Fibroblast of skin of back (primary cell): ENCODE measurements at places on chromosomes 7 and 10.

DNA sequence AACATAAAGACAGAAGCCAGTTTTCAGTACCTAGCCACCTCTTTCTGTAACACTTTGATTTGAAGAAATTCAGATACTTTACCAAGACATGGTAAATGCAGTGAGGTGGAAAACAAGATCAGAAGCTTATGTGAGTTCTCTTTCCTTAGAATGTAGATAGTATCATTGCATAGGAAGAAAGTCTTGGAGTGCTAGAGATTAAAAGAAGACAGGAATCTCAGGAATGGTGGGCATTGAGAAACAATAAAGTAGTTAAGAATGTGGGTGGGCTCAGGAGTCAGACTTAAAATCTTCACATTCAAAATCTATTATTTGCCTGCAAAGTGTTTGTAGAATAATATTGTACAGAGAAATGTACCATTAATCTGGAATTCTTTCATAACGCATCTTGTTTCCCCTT lies 58.9 kb downstream of the POLL start:
- peak; percentile 10 for DNase-seq

DNA sequence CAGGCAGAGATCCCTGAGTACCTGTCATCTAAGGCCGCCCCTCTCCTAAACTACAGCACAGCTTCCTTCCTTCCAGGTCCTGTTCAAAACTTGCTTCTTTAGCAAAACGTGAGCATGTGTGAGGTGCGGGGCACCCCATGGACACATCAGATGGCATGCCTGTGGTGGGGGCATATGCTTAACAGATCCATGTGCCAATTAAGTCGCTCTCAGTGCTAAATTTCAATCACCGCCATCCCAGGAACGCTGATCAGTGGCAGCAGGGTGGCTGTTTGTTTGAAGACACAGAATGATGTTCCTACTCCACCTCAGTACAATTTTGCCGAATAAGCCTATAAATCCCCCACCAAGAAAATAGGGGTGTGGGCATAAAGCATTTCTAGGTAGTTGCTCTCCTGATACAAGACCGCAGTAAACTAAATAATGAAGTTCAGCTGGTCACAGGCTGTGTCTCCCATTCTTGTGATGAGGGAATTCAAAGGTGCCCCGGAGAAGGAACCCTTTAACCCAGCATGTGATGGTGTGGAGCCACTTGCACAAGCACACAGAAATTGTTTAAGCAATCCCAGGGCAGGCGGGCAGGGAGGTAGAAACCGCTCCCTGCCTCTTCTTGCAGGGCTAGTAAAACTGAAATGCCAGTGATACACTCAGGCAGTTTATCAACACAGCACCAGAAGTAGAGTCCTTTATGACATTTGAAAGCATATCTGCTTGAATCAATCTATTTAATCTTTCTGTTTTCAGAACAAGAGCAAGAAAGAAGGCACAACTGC lies 205.7 kb downstream of the SORCS1 start:
- DNase-seq = no peak

DNA sequence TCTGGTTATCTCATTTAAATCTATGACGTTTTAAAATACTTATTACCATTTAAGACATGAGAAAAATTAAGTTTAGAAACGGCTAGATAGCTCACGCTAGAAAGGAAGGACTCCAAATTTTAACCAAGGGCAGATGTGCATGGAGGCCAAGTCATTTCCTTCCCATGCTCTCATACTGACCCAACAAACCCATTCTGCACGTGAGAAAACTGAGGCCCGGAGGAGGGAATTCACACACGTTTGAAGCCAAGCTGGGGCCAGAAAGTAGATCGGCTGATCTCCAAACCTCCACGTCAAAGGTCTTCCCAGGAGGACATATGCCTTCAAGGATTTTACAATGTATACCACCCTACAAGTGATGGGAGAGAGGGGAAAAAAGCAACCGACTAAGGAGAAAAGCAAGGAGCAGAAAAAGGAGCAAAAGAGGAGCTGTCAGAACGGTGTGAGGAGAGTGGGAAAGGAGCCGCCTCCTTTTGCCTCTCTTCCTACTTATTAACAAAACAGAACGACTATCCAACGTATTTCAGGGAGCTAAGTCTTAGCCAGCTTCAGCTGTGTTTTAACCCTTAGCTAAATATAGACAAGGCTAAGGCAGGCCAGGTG lies 645 bp upstream of the SIRT1 start:
- DNase-seq = peak; percentile 30

DNA sequence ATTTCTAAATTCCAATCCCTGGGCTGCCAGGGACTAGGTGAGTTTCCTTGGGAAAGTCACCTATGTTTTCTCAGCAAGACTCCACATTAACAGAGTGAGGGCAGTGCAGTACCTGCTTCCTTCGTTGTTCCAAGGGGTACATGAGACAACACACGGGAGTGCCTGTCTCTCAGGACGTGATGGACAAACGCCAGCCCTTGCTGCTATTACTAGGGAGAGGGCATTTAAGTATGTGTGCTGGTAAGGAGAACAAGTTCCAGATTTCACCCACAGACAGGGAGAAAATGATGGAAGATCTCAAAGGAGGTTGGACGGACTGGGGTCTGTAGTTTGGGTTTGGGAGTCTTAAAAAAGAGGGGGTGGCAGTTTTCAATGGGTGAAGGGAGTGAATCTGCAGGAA lies 195.7 kb downstream of the HERPUD2 start:
- no peak for DNase-seq

- peak; percentile 36 for DNase-seq
These were observed 432 bp downstream of the TMEM248 start for GRCh38 chr7:66921396-66921917.

DNA sequence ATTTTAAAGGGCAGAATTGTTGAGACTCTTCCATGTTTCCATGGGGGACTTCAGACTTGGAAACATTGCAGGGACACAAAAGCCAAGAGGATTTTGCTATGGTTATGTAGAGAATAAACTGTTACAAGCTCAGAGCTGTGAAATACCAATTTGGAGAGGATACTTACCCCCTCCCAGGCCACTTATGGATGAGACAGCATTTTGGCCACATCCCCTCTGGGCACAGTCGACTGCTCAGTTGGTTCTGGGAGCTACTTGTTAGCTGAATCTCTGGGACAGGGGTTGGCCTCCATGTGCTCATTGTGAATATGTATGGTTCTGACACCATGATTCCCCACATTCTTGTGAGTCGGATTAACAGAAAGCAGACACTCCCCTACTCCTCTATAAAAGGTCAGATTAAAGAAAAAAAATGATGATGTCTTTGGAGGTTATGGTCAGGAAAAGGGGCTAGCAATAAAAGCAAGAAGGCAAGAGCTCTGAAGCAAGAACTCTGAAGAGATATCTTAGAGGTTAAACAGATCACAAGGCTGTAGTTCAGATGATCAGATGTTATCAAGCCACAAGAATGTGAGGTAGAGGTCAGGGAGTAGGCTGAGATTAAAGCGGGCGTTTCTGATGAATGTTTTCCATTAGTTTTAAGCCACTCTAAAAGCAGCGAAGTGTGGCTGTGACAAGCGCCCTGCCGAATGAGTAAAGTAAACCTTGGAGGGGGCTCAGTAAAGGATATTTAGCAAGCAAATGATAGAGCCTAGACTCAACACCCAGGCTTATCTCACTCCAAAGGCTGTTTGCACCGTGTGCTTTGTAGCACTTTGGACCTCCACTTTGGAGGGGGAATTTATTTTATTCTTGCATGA lies 17.2 kb downstream of the STAMBPL1 start:
- no peak for DNase-seq

DNA sequence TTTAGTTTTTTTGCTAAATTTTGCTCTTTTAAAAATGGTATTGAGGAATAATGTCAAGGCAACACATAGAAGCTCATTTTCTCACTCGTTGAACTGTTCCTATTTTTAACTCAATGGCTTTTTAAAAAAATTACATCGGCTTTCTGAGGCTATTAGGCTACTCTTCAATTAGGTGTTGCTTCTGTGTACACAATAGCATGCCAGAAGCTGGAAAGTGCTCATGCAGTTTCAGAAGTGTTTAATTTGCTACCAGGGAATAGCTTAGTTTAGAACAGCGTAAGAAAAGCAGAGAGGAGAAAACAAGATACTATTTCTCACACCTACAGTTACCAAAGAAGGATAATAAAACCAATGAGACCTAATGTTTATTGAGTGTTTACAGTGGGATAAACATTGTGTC lies 157.4 kb downstream of the NXPH1 start:
- no peak for DNase-seq

- DNase-seq = peak; percentile 44
These were observed 2.7 kb downstream of the ZNF503 start for GRCh38 chr10:75398692-75399460.

DNA sequence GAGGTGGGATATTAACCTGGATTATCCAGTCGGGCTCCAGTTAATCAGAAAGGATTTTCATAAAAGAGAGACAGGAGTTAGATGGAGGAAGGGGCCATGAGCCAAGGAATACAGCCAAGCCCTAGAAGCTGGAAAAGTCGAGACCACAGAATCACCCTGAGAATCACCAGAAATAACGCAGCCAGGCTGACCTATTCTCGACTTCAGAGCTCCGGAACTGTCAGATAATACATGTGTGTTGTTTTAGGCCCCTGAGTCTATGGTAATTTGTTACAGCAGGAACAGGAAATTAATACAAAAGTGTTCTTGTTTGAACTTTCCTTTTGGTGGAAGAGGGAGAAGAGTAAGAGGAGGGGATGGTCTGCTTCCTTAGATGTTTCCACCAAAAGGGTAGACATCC lies 208.1 kb downstream of the JCAD start:
- DNase-seq = no peak

DNA sequence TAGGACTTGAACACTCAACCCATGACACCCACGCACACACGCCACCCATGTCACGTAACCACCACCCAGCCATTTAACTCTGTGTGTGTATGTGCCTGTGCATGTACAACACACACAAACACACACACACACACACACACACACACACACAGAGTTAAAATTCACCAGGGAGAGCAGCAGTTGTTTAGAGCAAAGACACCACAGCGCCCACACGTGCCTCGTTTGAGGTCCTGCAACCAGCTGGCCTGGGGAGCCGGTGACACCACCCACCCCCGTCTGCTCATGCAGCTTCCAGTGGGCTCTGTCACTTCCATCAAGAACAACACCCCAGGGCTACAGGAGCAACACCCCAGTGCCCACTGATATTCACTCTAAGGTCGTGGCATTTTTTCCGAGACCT lies 97.4 kb downstream of the ELFN1 start:
- DNase-seq = peak; percentile 9

GRCh38 chr7:45219130-45219529 lies 61.5 kb downstream of the RAMP3 start:
- DNase-seq = no peak

GRCh38 chr10:123622381-123622780 lies 43.8 kb upstream of the GPR26 start:
- DNase-seq = peak; percentile 7

DNA sequence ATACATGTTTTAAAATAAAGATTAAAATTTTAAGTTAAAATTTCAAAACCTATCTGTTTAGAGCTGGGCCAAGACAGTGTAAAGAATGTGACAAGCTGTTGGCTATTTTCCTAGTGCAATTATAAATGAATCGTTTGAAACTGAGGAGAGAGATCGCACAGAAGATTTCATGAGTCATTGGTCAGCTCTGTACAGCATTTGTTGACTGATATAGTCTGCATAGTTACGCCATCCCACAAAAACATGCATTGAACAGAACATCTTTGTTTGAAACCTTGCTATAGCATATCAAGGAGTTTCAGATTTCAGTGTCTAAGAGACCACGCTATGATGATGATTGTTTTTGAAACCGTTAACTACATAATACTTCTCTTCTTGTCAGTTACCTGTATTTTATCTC lies 1.3 kb upstream of the C10orf67 start:
- DNase-seq = peak; percentile 77

DNA sequence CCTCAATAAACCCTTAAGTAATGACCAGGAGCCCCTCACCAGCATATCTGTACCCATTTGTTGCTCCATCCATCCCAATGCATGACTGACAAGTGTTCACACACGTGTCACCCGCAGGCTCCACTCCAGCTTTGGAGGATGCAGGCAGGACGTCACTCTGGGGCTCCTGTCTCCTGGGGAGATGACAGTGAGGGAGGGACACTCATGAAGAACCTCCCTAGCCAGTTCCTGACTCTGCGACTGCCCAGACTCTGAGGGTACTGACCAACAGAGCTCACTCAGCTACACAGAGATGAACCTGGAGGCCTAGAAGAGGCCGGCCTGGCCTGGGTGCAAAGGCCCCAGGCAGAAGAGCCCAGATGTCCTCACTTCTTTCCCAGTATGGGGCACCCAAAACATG lies 135.1 kb upstream of the RET start:
- DNase-seq = no peak

DNA sequence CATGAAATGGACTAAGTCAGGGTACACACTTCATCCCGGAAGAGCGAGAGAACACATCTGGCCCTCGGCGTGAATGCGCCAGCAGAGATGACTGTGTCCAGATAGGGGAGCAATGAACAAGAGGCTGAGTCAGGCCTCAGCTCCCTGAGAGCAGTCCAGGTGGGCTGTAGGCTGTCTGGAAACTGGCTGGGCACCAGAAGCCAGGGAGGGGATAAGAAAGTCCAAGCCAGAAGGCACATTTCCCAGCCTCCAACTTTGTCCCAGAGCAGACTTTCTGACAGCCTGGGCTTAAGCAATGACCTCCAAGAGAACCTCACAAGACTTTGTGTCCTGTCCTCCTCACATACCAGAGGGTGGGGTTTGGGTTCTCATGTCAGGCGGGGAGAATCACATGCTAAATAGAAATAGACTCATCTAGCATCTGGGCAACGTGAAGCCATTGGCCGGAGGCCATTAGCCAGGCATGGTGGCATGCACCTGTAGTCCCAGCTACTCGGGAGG lies 157.2 kb downstream of the ARHGAP12 start:
- no peak for DNase-seq
